NCI-H526 treated with DMSO at 0.1 percent for 48 hours (cell line): ENCODE measurements at places on chromosomes 11 and 22.

DNA sequence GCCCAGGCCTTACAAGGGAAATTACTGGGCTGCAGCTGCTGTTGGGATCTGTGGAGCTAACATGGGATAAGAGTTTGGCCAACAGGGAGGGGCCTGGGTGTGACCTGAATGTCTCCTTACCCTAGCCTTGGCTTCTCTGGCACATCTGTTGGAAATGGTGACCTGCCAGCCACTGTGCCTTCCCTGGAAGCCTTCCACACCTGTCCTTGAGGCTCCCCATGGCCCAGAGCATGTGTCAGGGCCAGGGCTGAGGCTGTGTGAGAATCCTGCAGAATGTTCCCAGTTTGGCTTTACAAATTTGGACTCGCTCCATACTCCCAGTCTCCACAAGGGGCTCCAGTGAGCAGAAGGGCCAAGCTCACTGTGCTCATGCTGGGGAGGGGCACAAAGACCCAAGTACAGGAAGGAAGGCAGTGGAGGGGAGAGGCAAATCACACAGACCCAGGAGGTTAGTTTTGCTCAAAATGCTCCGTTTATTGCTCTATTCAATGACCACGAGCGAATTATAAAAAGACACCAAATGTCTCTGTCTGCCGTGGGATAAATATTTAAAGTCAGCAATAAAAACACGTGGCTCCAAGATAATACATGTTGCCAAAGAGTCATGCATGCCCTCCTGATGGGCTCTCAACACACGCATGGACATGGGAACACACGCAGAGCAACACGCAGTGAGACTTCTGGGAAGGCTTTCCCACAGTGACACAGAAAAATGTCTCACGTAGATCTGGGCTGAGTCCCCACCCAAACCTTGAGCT lies 1.7 kb upstream of the IGSF22 start:
- DNase-seq = peak; percentile 17

DNA sequence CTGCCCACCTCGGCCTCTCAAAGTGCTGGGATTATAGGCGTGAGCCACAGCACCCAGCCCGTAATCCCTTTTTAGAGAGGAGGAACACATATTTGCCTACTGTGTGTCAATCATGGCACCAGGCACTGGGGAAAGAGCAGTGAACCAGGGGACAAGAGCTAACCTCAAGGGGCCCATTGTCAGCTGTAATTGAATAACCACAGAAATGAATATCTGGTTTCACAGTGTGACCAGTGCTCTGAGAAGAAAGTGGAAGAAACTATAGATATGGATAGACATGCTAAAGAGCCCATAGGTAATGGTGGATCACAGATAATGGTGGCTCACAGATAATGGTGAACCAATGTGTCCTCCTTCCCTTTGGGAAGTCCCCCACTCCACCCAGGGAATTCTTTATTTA lies 8.6 kb upstream of the KCTD14 start:
- no peak for DNase-seq

DNA sequence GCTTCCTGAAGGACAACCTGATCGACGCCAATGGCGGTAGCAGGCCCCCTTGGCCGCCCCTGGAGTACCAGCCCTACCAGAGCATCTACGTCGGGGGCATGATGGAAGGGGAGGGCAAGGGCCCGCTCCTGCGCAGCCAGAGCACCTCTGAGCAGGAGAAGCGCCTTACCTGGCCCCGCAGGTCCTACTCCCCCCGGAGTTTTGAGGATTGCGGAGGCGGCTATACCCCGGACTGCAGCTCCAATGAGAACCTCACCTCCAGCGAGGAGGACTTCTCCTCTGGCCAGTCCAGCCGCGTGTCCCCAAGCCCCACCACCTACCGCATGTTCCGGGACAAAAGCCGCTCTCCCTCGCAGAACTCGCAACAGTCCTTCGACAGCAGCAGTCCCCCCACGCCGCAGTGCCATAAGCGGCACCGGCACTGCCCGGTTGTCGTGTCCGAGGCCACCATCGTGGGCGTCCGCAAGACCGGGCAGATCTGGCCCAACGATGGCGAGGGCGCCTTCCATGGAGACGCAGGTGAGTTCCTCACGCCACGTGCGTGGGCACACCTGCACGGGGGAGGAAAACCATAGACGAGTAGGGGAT lies 1.5 kb downstream of the BCR start:
- no peak for DNase-seq

DNA sequence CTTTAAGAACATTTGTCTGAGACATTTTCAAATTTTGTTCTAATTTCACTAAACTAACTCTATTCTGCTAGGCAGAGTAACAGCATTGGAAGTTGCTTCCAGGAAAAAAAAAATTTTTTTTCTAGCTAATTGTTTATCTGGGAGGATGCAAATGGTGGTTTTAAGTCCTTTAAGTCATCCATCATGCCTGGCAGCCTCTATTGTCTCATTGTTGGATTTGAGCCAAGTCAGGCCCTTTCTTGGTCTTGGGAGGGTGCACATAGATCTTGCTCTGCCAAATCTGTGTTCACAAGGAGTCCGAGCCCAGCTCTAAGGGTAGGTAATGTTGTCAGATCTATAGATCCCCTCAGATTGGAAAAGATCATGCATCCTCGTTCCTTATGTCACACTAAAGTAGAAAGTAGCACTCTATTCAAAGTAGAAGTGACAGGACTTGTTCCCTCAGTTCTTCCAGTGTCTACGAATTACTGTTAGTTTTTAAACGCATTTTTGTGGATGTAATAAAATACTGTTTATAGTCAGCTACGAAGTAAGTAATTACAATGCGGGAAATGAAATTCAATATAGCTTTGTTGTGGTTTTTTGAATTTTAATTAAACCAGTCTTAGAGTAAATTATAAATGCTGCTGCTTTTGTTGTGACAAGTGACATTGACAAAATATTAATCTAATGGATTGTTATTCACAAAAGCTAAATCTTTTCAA lies 166.0 kb upstream of the RASSF10 start:
- peak; percentile 73 for DNase-seq

GRCh38 chr11:90908074-90908473 lies 685.2 kb upstream of the CHORDC1 start:
- DNase-seq = no peak

GRCh38 chr11:119300198-119300964 lies 16.5 kb downstream of the MCAM start:
- no peak for DNase-seq

DNA sequence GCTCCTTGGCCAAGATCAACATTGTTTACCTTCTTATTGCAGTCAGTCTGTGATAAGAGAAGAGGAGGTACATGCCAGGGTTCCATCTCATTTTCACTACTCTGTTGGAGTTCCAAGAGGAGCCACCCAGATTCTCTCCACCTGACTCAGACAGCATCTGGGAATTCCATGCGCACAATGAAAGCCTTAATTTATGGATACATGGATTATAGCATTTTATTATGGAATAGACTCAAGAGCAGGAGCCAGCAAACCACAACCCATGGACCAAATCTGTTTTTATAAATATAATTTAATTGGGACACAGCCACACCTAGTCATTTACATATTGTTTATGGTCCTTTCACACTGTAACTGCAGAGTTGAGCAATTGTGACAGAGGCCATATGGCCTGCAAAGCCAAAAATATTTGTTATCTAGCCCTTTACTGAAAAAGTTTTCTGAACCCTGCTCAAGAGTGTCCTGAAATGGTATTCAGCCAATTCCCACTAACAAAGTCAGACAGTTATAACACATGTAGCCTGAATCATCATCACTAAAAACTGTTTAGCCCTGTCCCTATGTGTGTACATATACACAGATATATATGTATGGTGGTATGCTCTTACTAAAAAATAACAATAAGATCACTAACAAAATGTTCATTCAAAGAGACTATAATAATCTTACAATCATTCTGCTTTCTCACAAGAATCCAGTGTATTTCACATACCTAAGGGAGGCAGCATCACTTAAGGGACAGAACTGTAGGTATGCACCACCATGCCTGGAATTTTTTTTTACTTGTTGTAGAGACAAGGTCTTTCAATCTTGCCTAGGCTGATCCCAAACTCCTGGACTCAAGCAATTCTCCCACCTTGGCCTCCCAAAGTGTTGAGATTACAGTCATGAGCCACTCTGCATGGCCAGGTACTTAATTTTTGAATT lies 104.5 kb upstream of the TEAD1 start:
- no peak for DNase-seq

GRCh38 chr22:35411102-35411501 lies 11.2 kb downstream of the MCM5 start:
- DNase-seq = no peak

- DNase-seq = no peak
Observed at GRCh38 chr11:56852131-56852530, 103.6 kb upstream of the OR9G4 start.

DNA sequence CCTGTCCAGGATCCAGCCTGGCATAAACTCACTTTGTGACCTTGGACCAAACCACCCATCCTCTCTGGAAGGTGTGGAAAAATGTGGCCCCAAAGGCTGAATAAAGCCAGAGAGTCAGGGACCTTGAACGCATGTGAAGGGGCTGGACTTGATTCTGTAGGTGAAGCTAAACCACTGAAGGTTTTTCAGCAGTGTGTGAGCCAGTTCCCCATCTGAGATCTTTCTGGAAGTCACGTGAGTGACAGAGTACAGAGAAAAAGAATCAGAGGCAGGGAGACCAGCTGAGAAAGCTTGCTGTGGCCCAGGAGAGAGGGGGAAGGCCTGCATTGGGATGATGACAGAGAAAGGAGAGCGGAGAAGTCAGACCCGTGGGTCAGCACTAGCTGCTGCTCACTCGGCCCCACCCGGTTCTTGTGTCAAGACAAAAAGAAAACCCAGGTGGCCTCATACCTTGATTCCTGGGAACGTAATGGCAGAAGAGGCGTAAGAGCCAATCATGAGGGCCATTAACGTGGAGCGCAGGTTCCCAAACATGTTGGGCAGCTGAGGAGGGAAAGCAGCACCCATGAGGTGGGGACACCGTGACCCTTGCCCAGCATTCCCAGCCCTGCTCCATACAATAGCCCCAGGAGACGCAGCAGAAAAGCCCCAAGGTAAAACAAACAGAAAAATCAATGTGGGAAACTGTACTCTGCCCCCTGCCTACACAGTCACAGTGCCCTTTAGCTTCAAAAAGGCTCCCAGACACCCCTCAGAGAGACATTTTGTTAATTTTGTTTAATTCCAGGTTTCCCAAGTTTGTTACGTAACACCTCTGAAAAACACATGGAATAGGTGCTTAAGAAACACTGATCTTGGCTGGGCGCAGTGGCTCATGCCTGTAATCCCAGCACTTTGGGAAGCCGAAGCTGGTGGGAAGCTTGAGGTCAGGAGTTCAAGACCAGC lies 17.9 kb downstream of the SLC43A1 start:
- no peak for DNase-seq

DNA sequence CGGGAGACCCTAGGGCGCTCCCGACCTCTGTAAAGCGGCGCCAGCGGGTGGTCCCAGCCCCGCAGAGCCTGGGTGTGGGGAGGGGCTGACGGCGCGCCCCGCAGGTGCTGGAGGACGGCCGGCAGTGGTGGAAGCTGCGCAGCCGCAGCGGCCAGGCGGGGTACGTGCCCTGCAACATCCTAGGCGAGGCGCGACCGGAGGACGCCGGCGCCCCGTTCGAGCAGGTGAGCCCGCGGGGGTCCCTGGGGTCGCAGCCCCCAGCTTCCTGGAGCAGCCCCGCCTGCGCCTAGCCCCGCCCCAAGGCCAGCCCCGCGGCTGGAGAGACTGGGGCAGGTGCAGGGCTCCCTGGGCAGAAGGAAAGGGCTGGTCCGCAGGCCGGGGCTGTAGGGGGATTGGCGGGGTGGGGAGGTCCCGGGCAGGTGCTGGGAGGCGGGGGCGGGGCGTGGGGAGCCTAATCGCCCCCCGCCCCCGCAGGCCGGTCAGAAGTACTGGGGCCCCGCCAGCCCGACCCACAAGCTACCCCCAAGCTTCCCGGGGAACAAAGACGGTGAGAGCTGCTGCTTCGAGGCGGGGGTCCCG lies 19.7 kb downstream of the EPS8L2 start:
- no peak for DNase-seq

GRCh38 chr11:117501237-117501898 lies 173.7 kb downstream of the CEP164 start:
- DNase-seq = no peak

DNA sequence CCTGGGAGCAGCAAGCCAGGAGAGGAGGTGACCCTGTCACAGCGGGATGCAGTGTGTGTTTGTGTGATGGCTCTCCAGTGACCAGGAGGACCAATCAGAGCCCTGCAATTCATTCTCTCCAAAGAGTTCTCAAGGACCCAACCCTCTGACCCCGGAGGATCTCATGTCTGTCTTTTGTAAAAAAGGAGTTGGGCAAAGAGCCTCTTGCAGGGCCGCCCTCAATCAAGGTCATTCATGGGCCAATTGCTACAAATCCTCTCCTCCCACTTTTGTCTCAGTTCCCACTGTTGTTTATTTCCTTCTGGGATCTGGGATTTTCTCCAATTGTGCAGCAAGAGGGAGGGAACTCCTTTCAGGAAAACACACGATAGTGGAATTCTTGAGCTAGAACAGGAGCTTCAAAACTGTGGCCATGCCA lies 4.0 kb downstream of the TECTA start:
- DNase-seq = no peak

DNA sequence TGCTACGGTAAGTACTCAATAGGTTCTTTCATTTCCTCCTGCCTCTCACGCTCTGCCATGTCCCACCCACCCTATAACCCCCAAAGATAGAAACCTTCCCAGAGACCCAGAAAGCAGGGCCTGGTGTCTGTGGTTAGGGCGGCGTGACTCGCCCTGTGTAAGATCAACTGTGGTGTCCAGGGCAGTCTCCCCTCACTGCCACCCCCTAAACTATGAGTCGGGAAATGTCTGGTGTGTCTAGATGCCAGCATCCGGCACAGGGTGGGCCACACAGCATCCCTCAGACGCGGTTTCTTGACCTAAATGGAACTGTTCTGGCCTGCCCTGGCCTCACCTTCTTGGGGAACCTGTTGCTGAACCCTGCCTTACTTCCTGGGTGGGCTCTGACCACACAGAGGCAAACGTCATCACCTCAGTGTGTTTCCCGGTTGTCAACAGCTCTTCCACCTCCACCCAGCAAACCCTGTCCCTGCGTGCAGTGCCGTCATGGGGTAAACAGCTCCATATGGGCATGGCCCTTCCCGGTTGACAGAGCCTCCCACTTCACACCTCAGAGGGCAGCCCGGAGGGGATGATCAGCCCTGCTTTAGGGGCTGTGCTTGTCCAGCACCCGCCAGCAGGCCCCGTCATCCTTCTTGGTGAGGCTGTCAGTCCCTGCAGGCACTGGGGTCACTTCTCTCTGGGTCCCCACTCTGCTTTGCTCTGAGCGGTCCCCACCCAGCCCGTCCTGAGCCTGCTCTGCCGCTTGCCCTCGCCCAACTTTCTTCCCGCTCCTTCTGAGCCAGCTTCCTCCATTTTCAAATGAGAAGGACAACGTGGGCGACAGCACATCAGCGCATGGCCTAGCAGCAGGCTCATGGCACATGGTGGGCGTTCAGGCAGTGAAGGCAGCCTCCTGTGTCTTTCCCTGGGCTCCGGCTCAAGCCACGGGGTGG lies 6.0 kb downstream of the WNT11 start:
- DNase-seq = no peak

- no peak for DNase-seq
Observed at GRCh38 chr22:47616396-47617020, 854.1 kb downstream of the TBC1D22A start.

GRCh38 chr11:115069599-115069998 lies 391.3 kb downstream of the NXPE2 start:
- no peak for DNase-seq

GRCh38 chr11:1130276-1131032 lies 27.3 kb upstream of the MUC5AC start:
- no peak for DNase-seq
